ENCODE measurements at places on chromosomes 4 and X.

DNA sequence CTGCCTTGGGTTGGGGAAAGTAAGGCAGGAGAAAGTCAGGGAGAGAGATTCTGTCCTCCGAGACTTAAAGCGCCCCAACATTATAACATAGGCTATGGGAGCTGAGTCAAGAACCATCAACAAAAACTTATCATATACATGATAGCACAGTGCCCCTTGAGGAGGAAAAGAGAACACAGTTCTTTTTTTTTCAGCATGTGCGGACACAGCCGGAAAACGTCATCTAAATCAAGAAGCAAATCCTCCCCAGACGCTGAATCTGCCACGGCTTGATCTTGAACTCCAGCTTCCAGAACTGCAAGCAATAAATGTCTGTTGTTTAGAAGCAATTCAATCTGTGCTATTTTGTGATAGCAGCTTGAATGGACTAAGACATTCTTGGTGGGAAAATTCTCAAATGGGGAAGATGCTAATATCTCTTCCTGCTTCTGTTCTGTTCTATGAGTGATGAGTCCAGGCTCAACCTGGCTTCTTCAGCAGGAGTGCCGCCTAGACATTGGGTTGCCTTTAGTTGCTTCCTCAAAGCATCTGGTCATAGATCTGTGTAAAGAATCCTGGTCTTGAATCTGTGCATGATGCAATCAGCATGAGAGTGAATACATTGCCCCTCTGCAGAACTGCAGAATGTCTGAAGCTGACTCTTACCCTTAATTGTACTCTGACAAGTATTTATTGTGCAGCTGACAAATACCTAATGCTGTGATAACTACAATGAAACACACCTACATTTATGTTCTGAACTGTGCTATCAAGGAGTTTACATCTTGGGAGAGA is 549.8 kb upstream of the PRKX start:
- DNase-seq, result peak; percentile 6

GRCh38 chr4:155881555-155881954 is 15.5 kb upstream of the ASIC5 start:
- DNase-seq, result no peak

- DNase-seq, result no peak
These were observed 227.7 kb downstream of the VEGFC start for GRCh38 chr4:176565049-176565448.

- no peak for DNase-seq
These were observed 66.3 kb upstream of the GAB1 start for GRCh38 chr4:143270256-143270838.

GRCh38 chr4:99887837-99888236 is 6.4 kb downstream of the LAMTOR3 start:
- DNase-seq, result no peak

GRCh38 chr4:177322881-177323280 is 13.2 kb downstream of the NEIL3 start:
- DNase-seq, result no peak

DNA sequence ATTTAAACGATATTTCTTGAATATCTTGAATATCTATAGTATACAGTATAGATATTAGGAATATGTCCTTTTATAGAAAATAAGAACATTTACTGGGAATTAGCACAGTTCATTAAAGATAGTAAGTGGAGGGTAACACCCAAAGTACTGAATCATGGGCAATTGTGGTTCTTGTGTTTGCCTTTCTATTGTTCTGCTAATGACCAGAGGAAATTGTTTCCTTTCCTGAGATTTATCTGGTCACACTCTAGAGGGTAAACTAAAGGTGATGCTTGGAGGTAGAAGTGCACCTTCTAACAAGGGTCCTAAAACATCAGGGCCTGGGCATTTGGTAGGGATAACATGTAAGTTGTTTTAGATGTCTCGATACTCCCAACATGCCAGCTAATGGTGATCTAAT is 241.3 kb upstream of the SFRP2 start:
- DNase-seq, result no peak

DNA sequence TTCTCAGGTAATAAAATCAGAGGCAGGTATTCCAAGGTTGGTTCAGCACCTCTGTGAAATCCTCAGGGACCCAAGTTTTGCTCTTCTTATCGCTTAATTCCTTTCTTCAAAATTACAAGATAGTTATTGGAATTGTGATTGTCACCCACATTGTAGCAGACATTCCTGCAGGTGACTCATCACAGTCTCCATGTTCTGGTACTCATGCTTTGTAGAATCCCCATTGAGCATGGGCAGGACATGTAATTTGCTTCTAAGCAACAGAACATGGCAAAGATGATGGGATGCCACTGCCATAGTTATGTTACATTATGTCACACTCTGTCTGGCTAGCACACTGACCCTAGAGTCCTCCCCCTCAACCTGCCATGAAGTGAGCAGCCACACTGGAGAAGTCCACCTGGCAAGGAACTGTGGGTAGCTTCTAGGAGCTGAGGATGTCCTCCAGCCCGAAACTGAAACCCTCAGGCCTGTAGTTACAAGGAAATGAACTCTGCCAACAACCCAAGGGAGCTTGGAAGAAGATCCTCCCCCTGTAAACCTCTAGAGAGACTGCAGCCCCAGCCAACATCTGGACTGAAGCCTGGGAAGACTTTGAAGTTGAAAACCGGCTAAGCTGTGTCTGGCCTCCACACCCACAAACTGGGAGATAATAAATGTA is 58.3 kb upstream of the GUCY1A1 start:
- no peak for DNase-seq

All from H7 (cell line).